ENCODE measurements at places on chromosomes 1 and 21.

- no peak for DNase-seq
- no peak overlapping the region for H3K27ac ChIP-seq
- H3K4me3 ChIP-seq = no peak overlapping the region
- no peaks in the 10 kb centered on the region for H3K27me3 ChIP-seq
Measured at GRCh38 chr1:15432324-15432723, 5.9 kb upstream of the CTRC start.

DNA sequence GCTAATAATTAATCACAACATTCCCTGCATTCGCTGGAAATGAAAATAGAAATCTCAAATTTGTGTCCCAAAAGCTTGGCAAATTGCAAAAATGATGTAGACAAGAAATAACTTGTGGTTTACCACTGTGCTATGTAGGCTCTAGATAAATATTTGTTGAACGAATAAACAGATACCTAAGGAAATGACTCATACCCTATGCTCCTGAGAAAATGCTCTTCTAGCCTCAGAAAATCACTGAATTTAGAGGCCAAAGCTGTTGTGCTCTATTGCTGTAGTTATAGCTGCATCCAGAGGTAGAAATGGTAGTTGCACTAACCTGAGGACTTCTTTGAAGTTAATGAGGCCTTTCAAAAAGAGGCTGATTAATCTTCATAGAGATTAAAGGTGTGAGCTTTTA is 142.0 kb upstream of the ZNHIT6 start:
- no peaks in the 10 kb centered on the region for H3K4me1 ChIP-seq
- H3K4me3 ChIP-seq = no peak overlapping the region
- H3K36me3 ChIP-seq = no peaks in the 10 kb centered on the region
- no peak for DNase-seq
- H3K27me3 ChIP-seq = no peaks in the 10 kb centered on the region
- H3K27ac ChIP-seq = no peak overlapping the region

- H3K4me1 ChIP-seq = peaks cover 48% of the 10 kb centered on the region
- H3K36me3 ChIP-seq = peaks cover 4% of the 10 kb centered on the region
- no peaks in the 10 kb centered on the region for H3K27me3 ChIP-seq
- H3K4me3 ChIP-seq = peak within 1 kb of the TSS; percentile 81
- H3K27ac ChIP-seq = peak within 1 kb of the TSS; percentile 99
Measured at GRCh38 chr1:154936555-154937084, at the start of gene PMVK. Gene PMVK, minus strand, starts transcription at chr1:154936719. Its CDS starts 34 bp downstream, at chr1:154936685.

DNA sequence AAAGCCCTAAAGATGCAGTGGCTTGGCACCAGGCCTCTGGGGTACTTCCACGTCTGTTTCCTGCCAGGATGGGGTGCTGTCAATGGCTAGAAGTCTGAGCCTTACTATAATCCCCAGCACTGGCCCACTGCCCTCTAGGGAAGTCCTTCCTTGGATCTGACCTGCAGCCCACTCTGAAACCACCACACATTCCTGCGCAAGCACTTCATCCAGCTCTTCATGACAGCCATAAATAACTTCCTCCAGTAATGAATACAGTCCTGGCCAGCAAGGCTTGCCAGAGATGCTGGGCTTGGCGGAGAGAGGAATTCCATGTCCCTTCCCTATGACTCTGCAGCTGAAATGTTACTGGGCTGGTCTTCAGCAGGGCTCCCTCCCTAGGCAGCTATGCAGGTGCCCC is 32.6 kb downstream of the ALPL start:
- H3K36me3 ChIP-seq = no peaks in the 10 kb centered on the region
- H3K4me1 ChIP-seq = no peaks in the 10 kb centered on the region
- no peak overlapping the region for H3K4me3 ChIP-seq

DNA sequence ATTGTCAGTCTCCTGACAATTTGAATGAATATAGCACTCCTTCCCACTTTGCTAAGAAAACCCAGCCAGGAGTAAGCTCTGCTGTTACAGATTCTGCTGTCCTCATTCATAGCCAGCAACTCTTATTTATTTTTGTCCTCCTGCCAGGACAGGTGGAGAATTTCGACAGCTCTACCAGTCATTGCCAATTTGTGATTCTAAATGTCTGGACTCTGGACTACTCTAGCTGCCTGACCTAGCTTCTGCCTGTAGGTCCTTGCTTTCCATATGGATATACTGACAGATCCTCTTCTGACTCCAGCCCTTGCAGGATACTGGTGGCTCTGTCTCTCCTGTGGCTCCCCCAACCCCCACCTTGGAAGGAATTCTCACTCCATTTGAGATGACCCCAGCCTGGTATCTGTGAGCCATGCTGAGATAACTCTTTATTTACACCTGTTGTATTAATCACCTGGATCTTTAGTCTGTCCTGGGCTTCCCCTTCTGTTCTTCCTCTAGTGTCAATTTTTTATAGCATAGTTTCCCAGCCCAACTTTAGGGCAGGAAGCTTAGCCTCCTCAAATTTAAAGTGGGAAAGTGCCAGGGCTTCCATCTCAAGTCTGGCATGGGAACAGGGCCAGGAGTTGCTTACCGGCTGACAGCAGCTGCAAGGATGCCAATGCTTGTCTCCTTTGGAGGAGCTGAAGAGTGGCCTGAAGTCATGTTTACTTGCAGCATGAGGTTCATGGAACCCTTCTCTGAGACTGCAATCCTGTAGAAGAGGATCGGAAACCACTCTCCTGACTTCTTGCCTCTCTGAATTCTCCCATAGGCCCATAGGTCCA is 6.7 kb downstream of the PM20D1 start:
- DNase-seq = no peak
- H3K4me1 ChIP-seq = peaks cover 1% of the 10 kb centered on the region
- H3K27ac ChIP-seq = no peak overlapping the region
- no peak overlapping the region for H3K4me3 ChIP-seq
- H3K27me3 ChIP-seq = no peaks in the 10 kb centered on the region
- H3K36me3 ChIP-seq = peaks cover 2% of the 10 kb centered on the region

DNA sequence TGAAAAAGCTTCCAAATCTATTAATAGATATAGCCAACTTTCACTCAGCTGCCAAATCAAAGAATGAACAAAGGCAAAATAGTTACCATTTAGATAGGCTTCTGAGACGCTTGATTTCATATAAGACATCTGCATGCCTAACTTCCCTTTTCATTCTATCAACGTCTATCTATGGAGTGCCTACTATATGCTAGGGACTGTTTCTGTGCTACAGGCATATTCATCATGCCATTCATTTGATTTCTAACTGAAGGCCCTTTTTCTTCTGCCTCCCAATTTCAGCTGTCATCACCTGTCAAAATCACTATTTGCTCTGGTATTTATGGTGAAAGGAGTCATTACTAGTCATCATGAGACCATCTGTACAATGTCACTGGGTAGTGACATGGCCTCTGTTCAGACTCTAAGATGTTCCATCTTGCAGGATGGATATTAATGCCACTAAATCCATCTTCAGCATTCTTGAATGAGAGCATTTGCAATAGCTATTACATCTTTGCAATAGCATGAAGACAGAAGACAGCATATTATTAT is 4.3 kb upstream of the KRTAP13-1 start:
- no peak overlapping the region for H3K27ac ChIP-seq
- no peaks in the 10 kb centered on the region for H3K36me3 ChIP-seq
- no peaks in the 10 kb centered on the region for H3K4me1 ChIP-seq
- H3K4me3 ChIP-seq = no peak overlapping the region

GRCh38 chr1:23957096-23957495 is 2.5 kb upstream of the PNRC2 start:
- no peaks in the 10 kb centered on the region for H3K27me3 ChIP-seq
- peaks cover 18% of the 10 kb centered on the region for H3K36me3 ChIP-seq
- no peak overlapping the region for H3K4me3 ChIP-seq
- peaks cover 24% of the 10 kb centered on the region for H3K4me1 ChIP-seq

GRCh38 chr21:29064850-29065481 is 8.5 kb downstream of the CCT8 start:
- peak overlapping the region; percentile 57 for H3K27ac ChIP-seq
- no peak overlapping the region for H3K4me3 ChIP-seq
- DNase-seq = no peak
- H3K4me1 ChIP-seq = peaks cover 9% of the 10 kb centered on the region
- H3K27me3 ChIP-seq = no peaks in the 10 kb centered on the region
- H3K36me3 ChIP-seq = peaks cover 29% of the 10 kb centered on the region

DNA sequence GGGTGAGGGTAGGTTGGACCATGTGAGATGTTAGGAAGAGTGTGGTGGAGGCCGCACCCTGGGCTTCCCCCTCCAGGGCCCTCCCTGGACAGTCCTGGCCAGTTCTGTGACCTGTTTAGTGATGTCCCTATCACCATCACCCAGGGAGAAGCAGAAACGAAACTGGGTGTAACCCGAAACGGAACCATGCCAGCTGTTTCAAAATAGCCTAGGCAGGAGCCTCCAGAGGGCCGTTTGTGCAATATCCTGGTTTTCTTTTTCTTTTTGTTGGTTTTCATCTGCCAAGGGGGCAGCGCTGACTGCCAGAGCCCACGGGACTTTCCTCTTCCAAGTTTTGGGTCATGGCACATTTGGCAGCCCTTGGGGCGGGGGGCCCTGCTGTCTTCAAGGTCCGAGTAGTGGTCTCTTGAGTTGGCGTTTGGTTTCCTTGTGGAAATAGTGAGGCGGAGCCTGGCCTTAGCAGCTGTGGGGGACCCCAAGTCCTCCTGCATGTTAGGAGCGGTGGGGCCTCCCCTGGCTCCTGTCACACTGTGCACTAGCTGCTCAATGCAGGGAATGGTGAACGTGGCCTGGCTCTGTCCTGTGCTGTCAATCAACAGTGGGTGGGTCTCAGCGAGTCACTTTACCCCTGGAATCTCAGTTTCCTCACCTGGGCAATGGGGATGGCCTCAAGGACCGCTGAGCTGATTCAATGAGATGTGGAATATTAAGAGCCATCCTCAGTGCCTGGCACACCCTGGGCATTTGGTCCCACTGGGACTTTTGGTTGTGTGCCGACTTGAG is 90.7 kb downstream of the ARHGEF10L start:
- H3K4me1 ChIP-seq = peaks cover 9% of the 10 kb centered on the region
- no peak overlapping the region for H3K27ac ChIP-seq
- no peaks in the 10 kb centered on the region for H3K27me3 ChIP-seq
- DNase-seq = no peak
- no peak overlapping the region for H3K4me3 ChIP-seq
- no peaks in the 10 kb centered on the region for H3K36me3 ChIP-seq

DNA sequence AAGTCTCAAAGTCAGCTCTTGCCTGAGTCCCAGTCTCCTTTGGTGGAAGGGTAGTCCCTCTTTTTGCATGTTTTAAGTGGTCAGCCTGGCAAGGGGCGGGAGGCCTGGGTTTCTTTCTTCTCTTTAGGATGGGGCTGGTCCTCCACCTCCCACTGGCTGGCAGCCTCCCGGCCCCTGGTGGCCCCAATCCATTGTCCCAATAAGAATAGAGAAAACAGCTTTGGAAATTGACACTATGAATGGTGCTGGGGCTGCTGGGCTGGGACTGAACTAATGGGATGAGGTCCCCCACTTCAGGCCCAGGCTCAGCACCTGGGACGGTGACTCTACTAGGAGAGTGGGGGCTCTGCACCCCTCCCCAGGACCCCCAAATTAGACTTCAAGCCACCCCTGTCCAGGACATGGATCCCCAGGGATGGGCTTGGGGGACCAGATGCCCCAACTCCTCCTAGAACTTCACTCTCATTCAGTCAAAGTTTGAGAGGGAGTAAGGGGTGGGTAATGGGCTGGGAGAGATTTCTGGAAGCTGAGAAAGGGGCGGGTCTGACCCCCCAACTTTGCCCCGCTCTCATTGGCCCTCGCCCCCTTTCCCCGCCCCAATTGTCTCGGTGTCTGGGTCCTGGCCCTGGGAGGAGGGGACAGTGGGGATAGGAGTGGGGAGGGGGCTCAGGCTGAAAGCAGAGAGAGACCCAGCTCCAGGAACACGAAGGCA is 18.2 kb downstream of the SLC27A3 start:
- DNase-seq = no peak
- H3K27me3 ChIP-seq = no peaks in the 10 kb centered on the region
- no peaks in the 10 kb centered on the region for H3K36me3 ChIP-seq
- no peak overlapping the region for H3K4me3 ChIP-seq
- peaks cover 29% of the 10 kb centered on the region for H3K4me1 ChIP-seq

DNA sequence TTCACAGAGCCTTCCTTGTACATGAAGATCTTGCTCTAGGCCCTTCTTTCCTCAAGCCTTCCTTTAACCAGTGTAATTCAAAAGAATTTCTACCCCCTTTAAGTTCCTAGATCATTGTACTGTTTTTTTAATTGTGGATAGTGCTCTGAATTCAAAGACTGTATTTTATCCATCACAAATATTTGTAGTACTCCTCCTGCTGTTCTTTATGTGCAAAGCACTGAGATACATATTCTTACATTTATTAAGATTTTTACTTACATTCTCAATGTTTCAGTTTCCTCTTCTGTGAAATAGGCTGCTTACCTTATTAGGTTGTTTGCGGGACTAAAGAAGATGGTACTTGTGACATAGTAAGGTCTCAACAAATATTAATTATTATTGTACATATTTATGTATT is 168.8 kb upstream of the PDE4B start:
- no peak overlapping the region for H3K27ac ChIP-seq
- no peaks in the 10 kb centered on the region for H3K27me3 ChIP-seq
- no peaks in the 10 kb centered on the region for H3K36me3 ChIP-seq
- H3K4me3 ChIP-seq = no peak overlapping the region
- DNase-seq = no peak

GRCh38 chr1:54645806-54646676 is 4.5 kb downstream of the MROH7 start:
- no peaks in the 10 kb centered on the region for H3K36me3 ChIP-seq
- DNase-seq = no peak
- H3K4me1 ChIP-seq = no peaks in the 10 kb centered on the region
- no peak overlapping the region for H3K27ac ChIP-seq

- H3K4me3 ChIP-seq = no peak overlapping the region
- H3K36me3 ChIP-seq = peaks cover 46% of the 10 kb centered on the region
- H3K27ac ChIP-seq = no peak overlapping the region
- H3K4me1 ChIP-seq = no peaks in the 10 kb centered on the region
- no peaks in the 10 kb centered on the region for H3K27me3 ChIP-seq
Measured at GRCh38 chr1:54866801-54867716, 19.9 kb downstream of the DHCR24 start.

DNA sequence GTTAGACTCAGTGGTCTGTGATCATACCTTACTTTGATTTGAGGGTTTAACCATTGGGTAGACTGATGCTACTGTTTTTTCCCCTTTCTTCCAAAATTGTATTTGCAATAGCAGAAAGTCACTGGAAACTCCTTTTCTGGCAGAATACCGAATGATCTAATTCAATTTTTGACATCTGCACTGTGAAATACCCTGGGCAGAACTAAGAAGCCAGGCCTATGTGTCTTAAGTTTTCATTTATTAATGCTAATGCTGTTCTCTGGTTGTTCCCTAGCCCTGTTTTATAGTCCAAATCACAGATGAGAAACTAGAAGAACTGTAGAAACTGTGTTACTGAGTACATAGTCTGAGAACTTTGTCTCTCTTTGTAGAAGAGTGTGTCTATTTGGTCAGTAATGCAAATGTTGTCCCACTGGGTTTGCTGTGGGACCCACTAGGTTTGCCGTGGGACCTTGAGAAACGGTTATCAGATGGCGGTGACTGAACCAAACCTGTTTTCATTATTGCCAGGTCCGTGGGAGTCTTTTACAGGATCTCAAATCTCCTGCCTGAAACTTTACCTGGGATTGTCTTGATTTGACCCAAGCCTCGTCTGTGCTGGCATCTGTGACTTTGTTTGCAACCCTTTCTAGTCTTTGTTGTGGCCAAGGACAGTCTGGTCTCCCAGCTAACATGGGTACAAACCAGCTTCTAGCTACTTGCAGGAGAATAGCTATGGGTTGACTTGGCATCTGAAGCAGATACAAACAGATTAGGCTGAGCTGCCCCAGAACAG is 41.4 kb downstream of the PEX14 start:
- peaks cover 71% of the 10 kb centered on the region for H3K4me1 ChIP-seq
- H3K36me3 ChIP-seq = peaks cover 9% of the 10 kb centered on the region
- H3K27ac ChIP-seq = peak overlapping the region; percentile 77
- no peaks in the 10 kb centered on the region for H3K27me3 ChIP-seq
- no peak for DNase-seq
- H3K4me3 ChIP-seq = no peak overlapping the region
